Stimulated activated CD8-positive, alpha-beta memory T cell treated with anti-CD3 and anti-CD28 coated beads, Interleukin-7, amount 100 ng/mL, for 1 hour (primary cell): ENCODE measurements at places on chromosomes 7 and 10.

DNA sequence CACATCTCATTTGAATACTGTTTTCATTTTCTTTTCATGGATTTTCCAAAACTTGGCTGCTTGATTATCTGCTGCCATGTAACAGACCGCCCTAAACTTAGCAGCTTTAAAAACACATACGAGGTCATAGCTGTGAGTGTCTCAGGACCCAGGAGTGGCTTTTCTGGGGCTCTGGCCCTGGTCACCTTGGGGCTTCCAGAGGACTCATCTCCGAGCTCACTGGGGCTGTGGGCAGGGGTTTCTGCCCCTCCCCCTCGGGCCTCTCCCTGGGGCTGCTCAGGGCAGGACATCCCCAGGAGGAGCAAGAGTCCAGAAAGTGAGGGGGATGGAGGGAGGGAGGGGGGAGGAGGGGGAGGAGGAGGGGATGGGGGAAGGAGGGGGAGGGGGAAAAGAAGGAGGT, 77.0 kb downstream of the NKX6-2 start:
- no peak for DNase-seq

- DNase-seq: no peak
These were observed 40.7 kb upstream of the AP5Z1 start for GRCh38 chr7:4734587-4735345.

DNA sequence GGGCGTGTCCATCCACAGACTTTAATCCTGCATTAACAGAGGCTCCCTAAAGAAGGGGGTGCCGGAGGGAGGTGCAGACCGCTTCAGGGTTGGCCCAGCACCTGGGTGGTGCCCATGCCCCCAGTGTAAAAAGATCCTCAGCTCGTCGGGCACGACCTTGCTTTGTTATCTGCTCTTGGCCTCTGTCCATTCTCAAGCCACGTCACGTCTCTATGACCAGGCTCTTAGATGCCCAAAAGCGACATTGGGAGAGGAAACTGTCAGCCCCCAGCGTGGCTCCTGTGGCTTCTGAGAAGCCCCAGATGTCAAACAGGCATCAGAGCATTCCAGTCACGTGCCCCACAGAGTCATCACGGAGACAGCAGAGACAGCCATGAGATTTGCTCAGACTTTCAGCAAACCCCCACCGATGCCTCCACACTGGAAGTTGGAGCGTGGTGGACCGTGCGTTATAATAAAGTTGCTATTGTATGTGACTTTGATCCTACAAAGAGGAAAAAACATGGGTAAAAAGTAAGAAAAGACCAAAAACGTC, 55.5 kb downstream of the PTPRN2 start:
- DNase-seq: no peak

DNA sequence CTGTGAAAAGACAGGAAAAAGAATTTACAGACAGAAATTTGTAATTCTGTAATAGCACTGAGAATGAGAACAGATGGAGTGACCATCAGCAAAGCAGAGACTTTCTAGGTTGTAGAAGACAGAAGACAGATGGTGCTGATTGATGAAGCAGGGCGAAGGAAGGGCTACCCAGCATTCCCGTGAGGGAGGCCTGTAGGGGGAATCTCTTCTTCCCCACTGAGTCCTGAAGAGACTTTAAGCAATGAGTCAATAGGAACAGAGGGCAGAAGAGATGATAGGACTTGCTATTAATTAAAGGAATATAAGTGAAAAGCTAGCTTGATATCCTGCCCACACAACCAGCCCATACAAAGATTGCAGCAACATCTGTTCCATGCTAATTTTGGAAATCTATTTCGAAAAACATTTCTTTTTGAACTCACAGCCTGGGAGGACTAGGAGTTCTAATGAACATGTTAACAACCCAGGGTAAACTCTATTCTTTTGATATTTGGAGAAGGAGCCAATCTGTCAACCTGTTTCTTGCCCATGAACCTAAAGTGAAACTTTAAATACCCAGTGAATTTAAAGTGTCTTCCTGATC, 44.1 kb downstream of the RALA start:
- DNase-seq: no peak

GRCh38 chr7:49771427-49772176, 1.8 kb upstream of the VWC2 start:
- DNase-seq: no peak

DNA sequence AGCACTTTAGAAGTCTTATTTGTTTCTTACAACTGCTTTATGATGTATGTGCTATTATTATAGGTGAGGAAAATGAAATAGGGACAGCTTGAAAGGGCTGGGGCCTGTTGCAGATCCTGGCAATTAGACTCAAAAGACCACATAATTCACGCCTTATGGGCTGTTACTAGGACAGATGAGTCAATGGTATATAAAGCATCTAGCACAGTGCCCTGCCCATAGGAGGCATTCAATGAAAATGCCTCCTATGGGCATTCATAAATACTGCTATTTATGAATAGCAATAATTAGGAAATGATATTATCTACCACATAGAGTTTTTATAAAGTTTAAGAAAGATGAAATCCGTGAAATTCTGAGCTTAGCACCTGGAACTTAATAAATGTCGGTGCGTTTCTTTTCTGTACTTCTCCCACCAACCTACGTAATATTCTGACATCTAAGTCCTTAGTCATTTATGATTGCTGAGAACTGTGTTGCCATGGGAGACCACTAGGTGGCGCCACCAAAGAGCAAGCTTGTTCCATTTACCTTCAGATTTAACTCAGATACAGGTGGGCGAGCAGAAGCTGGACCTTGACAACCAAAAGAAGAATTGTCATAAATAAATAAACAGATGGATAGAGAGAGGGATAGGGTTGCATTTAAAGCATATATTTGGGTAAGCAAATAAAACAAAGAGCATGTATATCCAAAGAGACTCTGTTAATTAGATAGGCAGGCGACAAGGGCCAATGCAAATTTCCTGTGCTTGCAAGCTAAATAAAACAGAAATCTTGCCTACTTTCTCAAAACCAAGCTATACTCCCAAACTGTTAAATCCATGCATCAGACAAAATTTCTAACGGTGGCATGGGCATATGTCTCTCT, 699.9 kb downstream of the INHBA start:
- DNase-seq: no peak

GRCh38 chr10:547591-548081, 141.8 kb downstream of the DIP2C start:
- DNase-seq: no peak

- DNase-seq: no peak
These were observed 4.2 kb downstream of the STK32C start for GRCh38 chr10:132303361-132304115.

GRCh38 chr7:37440738-37441385, 7.8 kb downstream of the ELMO1 start:
- no peak for DNase-seq

GRCh38 chr10:103111031-103111917, 81.8 kb downstream of the NT5C2 start:
- no peak for DNase-seq
